ENCODE measurements at places on chromosomes 12 and 14.

GRCh38 chr12:92414170-92415070 lies 268.8 kb upstream of the BTG1 start:
- no peak for DNase-seq

- DNase-seq, result no peak
Measured at GRCh38 chr12:33223956-33224355, 215.7 kb downstream of the SYT10 start.

GRCh38 chr14:37438444-37438843 lies 156.6 kb downstream of the FOXA1 start:
- no peak for DNase-seq

- DNase-seq, result no peak
Measured at GRCh38 chr12:12482150-12482761, 80.4 kb downstream of the DUSP16 start.

DNA sequence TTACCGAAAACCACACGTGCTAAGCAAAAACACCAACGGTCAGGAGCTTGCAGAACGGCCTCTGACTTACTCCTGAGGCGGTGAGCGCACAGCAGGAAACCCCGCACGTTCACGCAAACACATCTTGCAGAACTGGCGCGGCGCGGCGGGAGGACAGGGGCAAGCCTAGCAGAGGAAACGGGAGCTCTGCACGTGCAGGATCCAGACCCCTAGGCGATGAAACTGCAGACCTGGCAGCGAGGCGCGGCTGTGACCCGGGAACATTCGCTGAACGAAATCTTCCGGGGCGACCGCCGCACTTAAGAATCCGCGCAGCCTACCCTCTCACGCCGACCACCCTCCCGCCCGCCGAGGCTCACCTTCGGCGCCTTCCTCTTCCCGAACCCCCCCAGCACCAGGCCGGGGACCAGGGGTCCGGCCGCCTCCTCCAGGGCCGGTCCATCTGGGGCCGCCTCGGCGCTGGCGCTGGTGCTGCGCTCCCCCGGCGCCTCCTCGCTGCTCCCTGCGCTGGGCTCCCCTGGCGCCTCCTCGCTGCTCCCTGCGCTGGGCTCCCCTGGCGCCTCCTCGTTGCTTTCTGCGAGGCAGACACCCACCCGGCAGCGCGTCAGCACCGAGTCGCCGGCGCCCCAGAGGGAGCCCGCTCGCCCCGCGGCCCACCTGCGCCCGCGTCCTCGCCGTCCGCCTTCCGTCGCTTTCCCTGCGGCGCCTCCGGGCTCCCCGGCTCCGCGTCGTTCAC lies 615 bp downstream of the DDX51 start:
- DNase-seq, result no peak

GRCh38 chr12:118190266-118190665 lies 54.3 kb downstream of the PEBP1 start:
- peak; percentile 89 for DNase-seq

DNA sequence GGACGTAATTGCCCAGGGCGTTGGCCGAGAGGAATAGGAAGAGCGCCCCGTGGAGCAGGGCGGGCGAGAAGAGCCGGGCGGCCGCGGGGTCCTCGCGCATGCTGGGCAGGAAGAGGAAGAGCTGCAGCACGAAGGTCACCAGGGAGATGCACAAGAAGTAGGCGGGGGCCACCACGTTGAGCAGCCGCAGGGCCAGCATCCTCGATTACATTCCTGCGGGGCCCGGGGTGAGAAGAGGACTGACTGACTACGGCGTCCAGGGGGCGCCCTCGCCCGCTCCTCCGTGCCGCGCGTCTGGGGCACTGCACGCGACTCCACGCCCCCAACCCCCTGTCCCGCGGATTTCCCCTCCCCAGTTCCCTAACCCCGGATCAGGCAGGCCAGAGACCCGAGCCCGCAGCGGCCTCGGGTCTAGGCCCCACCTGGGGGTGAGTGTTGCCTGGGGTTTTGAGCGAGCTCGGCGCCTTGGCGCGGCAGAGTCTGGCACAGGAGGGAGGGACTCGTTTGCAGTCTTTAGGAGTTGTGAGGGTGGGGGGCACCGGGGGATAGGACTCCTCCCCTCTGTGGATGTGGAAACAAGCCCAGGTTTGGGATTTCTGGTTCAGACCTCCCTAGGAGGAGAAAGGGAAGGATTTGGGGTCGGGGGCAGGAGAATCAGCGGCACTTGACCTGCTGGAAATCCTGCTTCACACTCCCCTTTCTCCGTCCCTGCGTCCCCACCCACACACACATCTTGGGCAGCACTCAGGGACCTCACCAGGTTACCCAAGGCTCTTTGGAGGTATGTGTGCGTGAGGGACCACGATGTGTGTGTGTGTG lies 1.8 kb downstream of the ZDHHC22 start:
- DNase-seq, result peak; percentile 51

DNA sequence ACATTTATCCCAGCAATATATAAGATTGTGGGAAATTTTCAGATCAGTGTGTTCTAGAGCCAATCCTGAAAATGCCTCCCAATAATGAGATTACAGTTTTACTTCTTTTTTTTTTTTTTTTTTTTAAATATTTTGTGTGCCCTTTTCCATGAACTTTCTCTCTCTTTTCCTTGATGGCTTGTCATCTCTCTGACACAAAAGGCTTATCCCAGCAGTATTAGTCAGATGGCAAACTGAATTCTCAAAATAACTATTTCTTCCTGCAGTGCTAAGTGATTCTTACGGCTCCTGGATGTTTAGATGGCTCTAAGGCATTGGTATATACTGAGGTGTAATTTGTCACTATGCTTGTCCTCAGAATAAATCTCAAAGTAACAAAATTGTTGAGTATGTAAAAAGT lies 86.7 kb downstream of the LRP6 start:
- DNase-seq, result no peak

Measured in cerebellar cortex (tissue), 1 donor.